ENCODE measurements at places on chromosomes 1 and 21. TPM values are rescaled to one million over a fixed set of nuclear protein-coding genes. Genes with fewer than 3 reads are reported as not detected.

BMP8B gene
- total RNA-seq = not detected

SELL gene
- total RNA-seq = not detected

CCDC17 gene
- total RNA-seq = 1.6 TPM

SELE gene
- not detected for total RNA-seq

ADAMTS1 gene
- not detected for total RNA-seq

FNDC10 gene
- total RNA-seq = not detected

GMEB1 gene
- total RNA-seq = 7.2 TPM

LCE1F gene
- total RNA-seq = not detected

TAL1 gene
- not detected for total RNA-seq

SLC26A9 gene
- total RNA-seq = not detected

CSMD2 gene
- 0.07 TPM for total RNA-seq

DNAJC28 gene
- total RNA-seq = 0.25 TPM

CFHR2 gene
- not detected for total RNA-seq
